NCI-H748 treated with DMSO at 0.1 percent for 48 hours (cell line): ENCODE measurements at places on chromosomes 13 and 19.

GRCh38 chr13:77465603-77466195 is 69.8 kb upstream of the SCEL start:
- DNase-seq, result no peak

GRCh38 chr19:1131718-1132551 is 28.1 kb downstream of the GPX4 start:
- no peak for DNase-seq

DNA sequence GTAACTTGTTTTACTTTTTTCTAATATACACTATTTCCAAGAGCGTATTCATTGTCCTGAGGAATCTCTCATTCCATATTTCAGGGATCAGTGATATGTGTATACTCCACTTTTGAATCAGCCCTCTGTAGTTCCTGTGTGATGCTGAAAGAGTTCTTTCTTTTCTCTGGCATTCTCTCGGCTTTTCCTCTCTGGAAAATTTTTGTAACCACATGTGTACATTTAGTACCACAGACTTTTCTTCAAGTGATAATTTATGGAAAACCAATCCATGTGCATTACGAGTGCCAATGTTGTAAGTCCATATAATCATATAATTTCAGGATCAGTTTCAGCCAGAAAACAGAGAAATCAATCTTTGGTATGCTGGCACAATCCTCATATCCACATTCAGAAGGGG is 102.2 kb upstream of the MBNL2 start:
- DNase-seq, result no peak

- no peak for DNase-seq
Observed at GRCh38 chr13:47632311-47632710, 368.8 kb downstream of the SUCLA2 start.

- DNase-seq, result no peak
Observed at GRCh38 chr19:18987456-18987855, 45.9 kb downstream of the SUGP2 start.

GRCh38 chr13:41880966-41881365 is 79.9 kb downstream of the VWA8 start:
- DNase-seq, result no peak

- DNase-seq, result no peak
Observed at GRCh38 chr19:35601971-35602370, 10.6 kb upstream of the HAUS5 start.

GRCh38 chr13:35478271-35479037 is 2.0 kb upstream of the MAB21L1 start:
- DNase-seq, result no peak

DNA sequence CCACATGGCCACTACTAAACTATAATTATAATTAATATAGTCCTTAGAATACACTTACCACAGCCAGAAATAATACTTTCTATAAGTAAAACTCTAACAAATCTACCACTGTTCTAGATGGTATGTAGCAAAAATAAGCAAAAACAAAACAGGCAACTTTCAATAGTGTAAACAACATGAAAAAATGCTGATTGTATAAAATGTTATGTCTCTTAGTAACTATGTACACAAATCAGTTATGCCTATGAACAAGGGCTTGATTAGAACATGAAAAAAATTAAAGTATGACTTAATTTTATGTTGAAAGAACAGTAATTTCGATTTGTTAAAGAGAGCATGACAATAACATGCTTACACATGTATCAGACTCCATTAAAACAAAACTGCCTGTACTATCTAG is 60.7 kb downstream of the LATS2 start:
- no peak for DNase-seq

- DNase-seq, result no peak
Observed at GRCh38 chr13:86082121-86082520, 282.9 kb upstream of the SLITRK6 start.
